CD4-positive, alpha-beta T cell treated with Interferon alpha-2 for 1 hour (primary cell): ENCODE measurements at places on chromosomes 16 and 17.
A peak's percentile ranks its signal among the peaks of the same experiment; 100 is the strongest.

GRCh38 chr17:76432712-76433336 lies 20.1 kb downstream of the UBE2O start:
- peak; percentile 14 for DNase-seq

GRCh38 chr16:11047939-11048800 lies 103.8 kb downstream of the CLEC16A start:
- no peak for DNase-seq

DNA sequence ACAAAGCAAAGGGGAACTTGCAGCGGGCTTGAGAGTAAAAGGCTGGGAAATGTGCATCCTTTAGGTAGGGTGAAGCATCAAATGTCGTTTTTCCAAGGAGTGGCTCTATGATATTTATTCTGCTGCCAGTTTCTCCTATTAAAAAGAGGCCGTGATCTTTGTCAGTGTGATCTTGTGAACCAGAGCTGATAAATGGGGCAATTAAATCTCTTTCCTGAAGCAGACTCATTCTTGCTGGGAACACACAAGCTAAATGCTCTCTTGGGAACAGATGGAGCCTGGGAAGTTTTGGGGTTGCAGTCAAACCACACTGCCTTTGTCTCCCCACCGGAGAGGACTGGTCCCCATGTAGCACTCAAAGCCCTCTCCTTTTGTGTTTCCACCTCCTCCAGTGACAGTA lies 408.9 kb downstream of the GRIN2A start:
- DNase-seq = no peak

DNA sequence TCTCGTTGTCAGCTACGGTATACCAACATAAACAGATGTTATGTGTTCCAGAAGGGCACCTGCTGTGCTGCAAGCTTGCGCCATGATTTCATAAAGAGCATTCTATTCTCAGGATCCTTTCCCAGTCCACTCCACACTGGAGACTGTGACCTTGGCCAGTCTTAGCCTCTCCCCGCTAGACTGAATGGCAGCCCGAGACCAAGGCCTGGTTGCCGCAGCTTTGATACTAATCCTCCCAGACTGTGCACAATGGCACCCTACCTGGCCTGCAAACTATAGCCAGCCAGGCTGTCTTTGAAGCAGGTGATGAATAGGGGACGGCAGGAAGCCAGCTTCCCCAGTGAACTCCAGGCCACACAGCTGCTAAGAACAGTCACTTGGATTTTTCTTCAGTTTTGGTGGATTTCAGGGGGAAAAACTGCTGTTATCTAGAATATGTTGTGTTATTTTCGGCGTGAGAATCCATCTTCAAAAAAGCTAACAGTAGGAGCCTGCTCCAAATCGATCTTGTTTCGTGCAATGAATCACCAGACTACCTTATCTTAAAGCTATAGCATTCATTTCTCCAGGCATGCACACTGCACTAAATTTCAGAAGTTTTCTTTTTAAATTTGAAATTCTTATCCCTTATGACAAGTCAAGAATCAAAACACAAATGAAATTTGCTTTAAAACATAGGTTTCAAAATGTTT lies 289.0 kb downstream of the CEP112 start:
- no peak for DNase-seq

- no peak for DNase-seq
Measured at GRCh38 chr17:55673743-55674506, 48.7 kb downstream of the TMEM100 start.

DNA sequence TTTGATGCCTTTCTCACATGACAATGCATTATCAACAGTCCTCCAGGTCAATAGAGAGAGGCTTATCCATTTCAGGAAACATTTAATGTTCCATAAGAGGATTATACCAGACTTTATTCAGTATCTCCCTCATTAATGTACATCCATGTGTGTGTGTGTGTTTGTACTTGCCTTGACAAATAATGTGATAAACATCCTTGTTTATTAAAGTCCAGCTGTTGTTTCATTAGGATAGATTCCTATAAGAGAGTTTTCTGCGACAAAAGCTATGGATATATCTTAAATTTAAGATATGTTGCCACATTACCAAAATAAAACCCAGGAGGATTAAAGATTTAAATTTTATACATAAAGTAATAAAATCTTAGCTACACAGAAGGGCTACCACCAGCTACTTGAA lies 492.6 kb downstream of the TOX3 start:
- DNase-seq = no peak

DNA sequence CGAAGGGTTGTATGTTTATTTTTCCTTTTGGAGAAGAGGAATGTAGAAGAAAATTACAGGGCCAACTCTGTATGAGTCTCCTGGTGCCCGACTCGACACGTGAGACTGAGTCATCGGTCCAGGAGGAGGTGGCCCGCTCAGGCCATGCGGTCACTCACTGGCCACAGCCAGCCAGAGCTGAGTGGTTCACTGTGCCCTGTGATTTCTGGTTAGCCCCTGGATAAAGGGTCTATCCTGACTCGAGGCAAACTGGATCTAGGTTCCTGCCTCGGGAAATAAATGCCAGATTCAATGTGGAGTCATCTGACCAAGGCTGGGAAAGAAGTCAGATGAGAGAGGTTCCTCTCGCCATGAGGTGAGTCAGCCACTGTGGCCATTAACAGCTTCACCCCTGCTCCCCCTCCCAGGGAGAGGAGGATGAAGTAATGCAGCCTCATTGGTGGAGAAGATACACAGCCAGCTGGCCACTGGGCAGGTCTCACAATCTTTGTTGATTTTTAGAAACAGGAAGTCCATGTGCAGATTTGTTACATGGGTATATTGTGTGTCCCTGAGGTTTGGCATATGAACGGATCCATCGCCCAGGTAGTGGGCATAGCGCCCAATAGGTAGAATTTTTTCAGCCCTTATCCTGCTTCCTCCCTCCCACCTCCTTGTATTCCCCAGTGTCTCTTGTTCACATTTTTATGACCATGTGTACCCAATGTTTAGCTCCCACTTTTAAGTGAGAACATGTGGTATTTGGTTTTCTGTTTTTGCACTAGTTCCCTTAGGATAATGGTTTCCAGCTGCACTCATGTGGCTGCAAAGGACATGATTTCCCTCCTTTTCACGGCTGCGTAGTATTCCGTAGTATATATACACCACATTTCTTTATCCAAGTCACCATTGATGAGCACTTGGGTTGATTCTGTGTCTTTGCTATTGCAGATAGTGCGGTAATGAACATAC lies 21.7 kb upstream of the USP36 start:
- no peak for DNase-seq

- DNase-seq = no peak
Measured at GRCh38 chr17:63365366-63366240, 80.5 kb downstream of the CYB561 start.

- no peak for DNase-seq
Measured at GRCh38 chr16:5885521-5885920, 787.9 kb upstream of the EEF2KMT start.

DNA sequence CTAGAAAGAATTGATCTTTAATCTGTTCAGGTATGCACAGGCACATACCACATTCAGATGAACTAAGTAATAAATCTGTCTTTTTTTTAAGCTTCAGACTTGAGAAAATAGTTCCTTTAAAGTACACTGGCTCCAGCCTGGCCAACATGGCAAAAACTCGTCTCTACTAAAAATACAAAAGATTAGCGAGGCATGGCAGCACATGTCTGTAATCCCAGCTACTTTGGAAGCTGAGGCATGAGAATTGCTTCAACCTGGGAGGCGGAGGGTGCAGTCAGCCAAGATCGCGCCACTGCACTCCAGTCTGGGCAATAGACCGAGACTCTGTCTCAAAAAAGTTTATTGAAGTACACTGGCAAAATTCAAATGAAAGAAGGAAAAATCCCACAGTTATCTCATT lies 111.0 kb upstream of the NETO2 start:
- DNase-seq = no peak

DNA sequence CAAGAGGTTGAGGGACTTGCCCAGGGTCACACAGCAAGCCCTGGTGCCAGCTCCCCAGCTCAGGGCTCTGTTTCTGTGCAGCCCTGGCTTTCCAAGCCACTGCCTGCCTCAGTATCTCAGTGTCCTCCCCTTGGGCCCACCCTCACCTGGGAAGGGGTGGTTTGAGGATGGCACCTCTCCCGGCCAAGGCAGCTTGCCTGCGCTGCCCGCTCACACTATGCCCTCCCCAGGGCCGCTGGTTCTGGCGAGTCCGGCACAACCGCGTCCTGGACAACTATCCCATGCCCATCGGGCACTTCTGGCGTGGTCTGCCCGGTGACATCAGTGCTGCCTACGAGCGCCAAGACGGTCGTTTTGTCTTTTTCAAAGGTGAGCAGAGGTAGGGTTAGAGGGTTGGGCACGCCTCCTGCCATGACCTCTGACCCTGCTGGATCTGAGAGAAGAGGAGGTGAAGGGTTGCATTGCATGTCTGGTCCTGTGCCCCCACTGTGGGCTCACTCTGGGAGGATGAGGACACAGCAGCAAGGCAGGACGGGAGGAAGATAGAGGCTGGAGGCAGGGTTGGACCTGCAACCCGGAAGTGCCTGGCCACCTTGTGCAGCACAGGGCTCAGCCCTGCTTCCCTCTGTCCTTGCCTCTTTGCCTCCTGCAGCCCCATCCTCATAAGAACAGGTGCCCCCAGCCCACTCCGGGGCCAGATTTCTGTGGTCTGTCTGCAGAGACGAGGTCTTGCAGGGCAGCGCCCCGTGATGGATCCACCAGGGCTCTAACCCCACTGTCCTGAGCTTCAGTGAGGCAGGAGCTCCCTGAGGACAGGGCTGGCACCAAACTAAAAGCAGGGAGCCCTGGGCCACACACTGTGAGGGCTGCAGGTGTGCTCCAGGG lies 16.7 kb downstream of the MMP15 start:
- no peak for DNase-seq

DNA sequence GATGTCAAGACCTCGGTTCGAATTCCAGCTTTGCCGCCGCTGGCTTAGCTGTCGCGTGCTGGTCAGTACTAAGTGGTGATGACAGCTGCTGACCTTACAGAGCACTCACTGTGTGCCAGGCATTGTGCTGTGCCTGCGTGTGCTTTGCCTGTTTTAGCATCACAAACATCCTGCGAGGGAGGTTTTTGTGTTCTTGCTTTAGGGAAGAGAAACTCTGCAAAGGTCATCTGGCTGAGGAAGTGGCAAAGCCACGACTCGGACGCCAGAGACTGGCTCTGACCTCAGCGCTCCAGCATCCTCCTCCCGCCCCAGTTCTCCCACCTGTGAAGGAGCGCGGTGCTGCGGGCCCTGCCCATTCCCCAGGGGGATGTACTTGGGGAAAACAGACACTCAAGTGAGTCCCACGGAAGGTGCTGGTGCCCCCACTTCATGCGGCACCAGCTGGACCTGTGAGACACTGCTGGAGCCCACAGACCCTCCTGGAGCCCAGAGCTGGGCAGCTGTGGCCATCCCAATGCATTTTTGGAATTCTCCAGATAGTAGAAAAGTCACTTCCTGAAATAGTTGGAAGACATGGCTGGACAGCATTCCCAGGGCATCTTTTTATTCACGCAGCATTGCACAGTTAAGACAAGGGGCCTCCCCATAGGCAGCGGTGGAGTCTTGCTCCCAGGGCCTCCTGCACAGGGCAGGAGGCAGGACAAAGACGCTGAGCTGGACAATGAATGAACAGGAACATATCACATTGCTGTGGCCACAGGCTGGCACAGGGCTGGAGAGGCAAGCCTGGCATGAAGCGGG lies 20.0 kb upstream of the HERPUD1 start:
- DNase-seq = no peak

DNA sequence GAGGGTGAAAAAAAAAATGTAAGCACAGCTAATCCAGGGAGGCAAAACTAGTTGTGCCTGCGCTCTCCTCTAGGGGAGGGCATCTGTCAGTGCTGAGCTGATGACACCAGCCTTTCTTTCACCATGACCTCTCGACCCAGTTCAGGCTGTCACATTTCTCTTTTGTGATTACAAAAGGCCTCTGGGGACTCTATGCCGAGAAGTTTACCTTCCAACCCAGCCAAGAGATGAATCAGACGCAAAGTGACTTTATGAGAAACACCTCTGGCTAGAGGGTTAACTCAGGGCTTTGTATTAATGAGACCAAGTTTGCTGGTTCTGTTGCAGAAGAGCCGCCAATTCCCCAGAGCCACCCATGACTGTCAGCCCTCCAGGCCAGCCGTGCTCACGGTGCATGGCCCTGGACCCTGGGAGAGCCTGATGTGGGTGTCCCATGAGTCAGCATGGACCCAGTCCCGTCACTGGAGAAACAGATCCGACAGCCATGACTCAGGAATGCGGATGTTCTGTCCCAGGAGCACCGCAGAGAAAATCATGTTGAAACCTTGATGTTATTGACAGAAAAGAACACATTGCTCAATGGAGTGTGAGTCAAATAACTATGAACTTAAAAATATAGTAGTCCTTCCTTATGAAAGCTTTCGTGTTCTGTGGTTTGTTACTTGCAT lies 437.2 kb downstream of the HS3ST3B1 start:
- DNase-seq = no peak

DNA sequence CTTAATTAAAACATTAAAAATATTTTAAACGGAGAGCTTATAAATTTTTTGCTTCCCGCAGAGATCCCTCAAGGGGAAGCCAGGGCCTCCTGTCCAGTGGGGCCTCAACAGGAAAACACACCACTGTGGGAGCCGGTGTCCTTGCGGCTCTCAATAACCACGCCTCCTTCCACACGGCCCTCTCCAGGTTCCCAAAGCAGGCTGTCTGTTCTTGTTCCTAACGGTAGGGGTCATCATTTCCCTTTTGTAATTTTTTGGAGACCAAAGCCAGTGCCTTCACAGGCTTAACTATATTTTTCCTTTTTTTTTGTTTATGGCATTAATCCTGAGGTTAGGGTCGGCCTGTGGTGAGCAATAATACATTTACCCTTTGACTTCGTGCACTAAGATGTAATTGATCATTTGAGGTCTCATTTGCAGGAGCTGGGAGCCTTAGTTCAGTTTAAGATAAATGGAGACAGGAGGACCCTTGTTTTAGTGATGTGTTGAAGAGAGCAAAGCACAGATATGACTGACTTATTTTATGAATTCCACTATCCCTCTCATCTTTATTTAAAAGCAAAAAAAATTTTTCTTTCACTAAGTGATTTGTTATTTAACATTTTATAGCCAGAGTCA lies 77.5 kb upstream of the N4BP1 start:
- DNase-seq = peak; percentile 19

DNA sequence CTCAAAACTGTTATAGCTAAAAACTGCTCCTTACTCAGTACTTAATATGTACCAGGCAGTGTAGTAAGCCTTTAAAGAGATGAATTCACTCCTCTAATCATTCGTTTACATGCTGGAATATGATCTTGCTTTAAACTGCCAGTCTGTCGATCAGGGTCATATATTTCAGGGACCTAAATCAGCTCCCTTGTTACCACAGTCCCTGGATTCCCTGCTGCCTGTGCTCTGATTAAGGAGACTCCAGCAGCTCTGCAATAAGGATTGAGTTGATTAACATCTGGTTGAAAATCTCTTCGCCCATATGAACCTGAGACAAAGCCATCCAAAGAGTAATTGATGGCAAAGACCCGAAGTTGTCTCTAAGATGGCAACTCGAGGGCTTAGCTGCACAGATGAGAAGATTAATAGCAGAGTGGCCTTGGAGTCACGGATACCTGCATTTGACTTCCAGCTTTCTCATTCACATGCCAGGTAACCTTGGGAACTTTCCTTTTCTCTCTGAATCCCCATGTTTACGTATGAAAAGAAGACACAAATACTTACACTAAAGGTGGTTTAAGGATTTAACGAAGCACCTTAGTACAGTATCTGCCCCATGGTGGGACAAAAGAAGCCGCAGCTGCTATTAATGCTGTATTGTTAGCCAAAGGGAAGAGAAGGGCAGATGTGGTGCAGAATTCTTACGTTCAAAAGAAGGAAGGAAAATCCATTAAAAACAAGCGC lies 68.2 kb downstream of the VAT1L start:
- no peak for DNase-seq

GRCh38 chr16:81765969-81766368 lies 13.1 kb upstream of the PLCG2 start:
- DNase-seq = no peak

- no peak for DNase-seq
Measured at GRCh38 chr17:31696703-31697325, 162.2 kb downstream of the COPRS start.

GRCh38 chr17:83173914-83174361 lies 94.5 kb downstream of the METRNL start:
- no peak for DNase-seq
